ENCODE measurements at places on chromosomes 2 and 18.
A peak's percentile ranks its signal among the peaks of the same experiment; 100 is the strongest.

DNA sequence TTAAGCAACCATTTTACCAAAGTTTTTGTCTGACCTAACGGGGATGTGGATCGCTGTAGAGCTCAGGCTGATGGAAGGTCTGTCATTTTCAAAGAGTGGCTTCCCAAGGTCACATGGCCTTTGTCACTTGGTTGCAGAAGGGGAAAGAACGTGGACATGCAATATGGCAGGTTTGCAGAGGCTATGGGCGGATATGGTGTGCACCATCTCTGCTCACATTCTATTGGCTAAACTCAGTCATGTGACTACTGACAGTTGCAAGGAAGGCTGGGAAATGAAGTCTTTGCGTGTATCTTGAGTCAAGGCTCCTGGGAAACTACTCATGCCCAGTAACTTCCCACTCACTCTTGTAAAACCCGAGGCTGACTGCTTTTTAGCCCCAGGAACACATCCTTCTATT, 96.8 kb downstream of the ST6GAL2 start:
- no peak for DNase-seq

DNA sequence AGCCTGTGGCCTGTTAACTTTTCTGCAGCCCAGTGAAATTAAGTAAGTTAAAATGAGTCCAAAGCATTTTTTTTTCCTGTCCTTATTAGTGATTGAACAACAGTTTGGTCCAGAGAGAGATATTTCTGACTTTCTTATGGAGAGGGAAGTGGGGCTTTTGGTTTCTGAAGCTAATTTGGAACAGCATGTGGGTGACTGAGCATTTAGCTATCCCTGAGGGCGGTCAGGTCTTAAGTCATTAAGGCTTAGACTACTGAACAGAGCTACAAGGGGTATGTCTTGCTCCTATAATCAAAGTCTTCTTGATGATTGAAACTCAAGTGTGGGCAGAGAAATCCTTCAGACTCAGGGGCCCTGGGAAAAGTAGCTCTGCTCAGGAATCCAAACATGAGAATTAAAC, 14.0 kb downstream of the ARHGAP25 start:
- DNase-seq = no peak

DNA sequence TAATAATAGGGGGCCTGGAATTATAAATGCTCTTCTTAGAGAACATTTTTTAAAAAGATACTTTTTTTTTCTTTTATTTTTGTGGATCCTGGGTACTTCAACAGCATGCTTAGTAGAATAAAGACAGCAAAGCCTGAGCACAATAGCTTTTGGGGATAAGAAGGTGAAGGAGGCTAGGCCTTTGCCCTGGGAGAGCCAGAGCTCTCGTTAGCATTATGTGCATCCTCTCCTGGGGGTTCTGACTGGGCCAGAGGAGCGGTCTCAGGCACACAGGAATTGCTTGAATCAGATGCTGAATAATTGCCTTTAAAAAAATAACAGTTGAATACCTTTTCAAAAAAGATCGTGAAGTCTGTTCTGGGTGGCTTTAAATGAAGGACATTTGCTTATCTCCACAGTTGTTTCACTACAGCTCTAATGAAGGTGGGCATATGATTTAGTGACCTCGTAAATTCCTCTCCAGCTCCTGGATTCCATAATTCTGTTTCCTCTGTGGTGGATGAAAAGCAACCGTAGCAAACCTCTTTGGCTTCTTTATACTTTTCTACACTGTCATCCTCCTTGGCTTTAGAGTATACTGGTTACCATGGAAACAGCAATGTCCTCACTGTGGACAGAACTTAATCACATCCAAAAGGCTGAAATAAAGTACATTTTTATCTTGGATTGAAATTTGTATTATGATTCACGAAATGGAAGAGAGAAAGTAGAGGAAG, 133.8 kb downstream of the MAIP1 start:
- no peak for DNase-seq

DNA sequence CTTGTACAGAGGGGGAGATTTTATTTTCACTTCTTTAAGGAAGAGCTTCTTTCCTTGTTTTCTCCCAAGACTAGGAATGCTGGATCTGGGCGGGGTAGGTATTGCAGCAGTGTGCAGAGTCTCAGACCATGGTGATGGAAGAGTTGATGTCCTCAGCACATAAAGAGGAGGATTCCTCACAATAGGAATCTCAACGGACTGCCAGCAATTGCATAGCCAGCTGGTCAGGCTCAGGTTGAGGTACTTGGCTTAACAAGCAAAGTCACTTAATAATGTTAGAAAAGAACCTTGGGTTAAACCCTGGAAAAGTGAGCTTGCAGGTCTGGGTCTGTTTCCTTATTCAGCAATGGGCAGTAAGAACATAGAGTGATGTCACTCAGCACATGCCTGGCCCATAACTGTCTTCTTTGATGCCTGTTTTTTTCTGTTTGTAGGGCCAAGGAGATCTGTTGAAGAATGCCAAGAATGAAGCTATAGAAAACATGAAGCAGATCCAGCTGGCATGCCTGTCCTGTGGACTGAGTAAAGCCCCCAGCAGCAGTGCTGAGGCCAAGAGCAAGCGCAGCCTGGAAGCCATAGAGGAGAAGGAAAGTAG, 342.1 kb downstream of the PLCL1 start:
- DNase-seq = no peak

DNA sequence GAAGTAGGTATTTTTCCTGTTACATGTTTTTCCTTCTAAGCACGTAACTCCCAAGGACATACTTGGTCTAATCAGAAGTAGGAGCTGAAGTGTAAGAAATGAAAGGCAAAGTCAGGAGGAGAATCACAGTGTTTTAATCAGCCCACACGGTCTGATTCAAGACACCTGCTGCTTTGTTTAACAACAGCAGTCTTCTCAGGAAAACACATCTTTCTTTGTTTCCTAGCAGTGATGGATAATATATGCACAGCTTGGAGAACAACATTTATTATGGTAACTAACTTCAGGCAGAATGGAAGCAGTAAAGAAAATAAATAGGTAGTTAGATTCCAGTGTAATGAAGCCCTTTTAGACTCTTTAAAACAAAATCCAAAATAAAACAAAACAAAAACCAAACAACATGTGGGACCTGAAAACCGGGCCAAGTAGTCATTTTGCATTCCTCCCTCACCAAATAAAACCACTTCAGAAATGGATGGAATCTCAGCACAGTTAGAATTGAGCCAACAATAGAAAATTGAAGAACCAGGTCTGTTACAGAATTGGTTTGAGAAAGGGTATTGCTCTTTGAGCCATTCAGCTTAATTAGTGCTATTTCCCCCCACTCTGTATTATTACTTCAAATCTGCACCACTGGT, 61.1 kb upstream of the UGP2 start:
- no peak for DNase-seq

GRCh38 chr2:239212121-239212928, 188.5 kb downstream of the HDAC4 start:
- DNase-seq = no peak

DNA sequence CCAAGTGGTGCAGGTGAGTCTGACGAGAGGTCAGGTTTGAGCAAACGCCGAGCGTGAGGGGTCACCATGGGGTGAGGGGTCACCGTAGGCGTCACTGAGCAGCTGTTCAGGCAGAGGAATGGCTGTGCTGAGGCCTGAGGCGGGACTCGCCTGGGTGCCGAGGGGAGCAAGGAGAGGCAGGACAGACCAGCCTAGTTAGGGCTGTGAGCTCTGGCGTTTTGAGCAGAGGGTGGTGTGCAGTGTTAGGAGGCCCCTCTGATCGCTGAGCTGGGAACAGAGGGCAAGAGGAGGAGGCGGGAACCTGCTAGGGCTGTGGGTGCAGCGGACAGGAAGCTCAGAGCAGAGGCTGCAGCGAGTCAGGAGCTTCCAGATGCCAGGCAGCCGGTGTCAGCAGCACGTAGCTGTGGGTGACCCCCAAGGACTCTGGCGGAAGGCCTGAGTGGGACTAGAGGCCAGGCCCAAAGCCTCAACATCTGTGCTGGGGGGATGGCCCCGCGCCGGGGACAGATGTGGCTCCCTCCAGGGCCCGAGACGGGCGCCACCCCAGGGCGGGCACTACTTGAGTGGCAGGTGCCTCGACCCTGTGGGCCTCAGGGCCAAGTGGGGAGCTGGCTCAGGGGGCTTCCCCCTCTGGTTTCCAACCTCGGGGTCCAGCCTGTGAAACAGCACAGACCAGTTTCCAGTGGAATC, 55.7 kb downstream of the KCNG2 start:
- DNase-seq = no peak

GRCh38 chr18:74905247-74905646, 303.7 kb downstream of the PTGR3 start:
- peak; percentile 93 for DNase-seq

DNA sequence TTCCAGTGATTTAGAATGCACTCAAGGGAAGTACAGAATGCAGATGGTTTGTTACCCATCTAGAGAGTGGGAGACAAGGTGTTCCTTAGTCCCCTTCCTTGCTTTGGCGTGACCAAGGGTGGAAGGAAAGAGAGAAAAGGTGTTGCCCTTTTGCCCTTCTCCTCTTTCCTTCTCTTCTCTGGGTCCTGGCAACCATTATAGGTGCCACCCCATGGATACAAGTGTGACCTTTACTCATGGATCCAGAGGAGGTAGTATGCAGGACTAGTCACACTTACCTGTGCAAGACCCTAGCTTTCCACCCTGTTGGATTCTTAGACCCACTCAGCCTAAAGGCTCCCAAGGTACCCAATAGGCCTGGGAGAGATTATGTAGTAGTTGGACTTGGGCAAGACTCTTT, 11.6 kb upstream of the RBFA start:
- DNase-seq = no peak

DNA sequence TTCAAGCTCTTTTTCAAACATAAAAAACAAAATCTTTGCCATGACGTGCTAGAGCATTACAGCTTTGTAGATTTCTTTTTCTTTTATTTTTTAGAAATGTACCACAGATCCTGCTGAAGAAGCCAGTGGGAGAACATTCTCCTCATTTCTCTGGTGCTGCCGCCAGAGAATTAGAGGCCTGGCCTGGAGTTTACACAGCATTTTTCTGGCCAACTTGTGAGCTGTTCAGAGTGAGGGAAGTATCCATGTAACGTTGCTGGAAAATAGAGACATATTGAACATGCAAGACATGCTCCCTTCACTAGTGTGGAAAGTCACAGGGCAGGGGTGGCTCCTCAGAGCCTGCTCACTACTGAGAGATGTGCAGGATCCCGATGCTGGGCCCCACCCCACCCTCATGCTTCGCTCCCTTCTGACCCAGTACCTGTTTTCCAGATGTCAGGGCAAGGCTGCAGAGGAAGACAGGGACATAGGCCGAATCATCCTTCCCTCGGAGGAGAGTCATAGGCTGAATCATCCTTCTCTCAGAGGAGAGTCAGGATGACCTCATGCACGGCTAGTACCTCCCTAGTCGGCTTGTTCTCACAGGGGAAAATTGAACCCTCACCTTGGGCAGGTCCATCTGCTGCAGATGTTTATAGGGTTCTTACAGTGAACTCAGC, 298.5 kb downstream of the INSIG2 start:
- no peak for DNase-seq

DNA sequence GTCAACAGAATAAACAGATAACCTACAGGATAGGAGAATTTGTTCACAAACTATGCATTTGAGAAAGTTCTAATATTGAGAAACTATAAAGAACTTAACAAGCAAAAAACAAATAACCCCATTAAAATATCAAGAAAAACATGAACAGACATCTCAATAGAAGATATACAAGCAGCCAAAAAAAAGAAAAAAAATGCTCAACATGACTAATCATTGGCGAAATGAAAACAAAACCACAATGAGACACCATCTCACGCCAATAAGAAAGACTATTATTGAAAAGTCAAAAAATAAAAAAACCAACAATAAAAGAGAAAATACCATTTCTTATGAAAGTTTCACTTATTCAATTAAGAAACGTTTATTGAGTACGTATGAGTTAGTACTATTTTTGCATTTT, 800.5 kb downstream of the CBLN2 start:
- no peak for DNase-seq

- no peak for DNase-seq
These were observed 53.5 kb upstream of the RMDN2 start for GRCh38 chr2:37871456-37872191.

DNA sequence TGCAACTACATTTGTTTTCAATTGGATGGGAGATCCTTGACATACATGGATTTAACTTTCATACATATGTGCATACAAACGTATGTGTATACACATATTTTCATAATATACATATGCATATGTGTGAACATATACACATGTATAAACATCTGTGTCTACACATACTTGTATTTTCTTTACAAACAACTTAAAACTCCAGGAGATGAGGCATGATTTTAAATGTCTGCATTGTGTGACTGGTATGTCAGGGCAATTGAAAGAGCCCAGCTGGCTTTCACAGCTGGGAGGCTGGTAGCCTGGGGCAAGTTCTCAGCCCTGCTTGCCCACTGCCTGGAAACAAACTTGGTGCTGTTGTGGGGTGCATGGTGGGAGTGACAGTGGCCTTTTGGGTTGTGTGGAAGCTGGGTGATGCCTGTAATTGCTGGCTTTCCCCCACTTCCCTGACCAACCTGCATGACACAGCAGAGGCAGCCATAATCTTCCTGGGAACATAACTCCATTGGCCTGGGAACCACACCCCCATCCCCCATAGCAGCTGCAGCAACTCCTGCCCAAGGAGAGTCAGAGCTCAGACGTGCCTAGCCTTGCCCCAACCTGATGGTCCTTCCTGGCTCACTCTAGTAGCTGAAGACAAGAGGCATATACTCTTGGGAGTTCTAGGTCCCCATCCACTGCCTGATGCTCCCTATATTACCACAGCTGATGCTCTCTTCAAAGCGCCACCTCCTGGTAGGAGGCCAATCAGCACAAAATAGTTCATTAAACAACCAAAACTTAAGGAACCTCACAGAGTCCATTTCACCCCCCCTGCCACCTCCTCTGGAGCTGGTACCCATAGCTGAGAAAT, 158.3 kb downstream of the CERS6 start:
- DNase-seq = no peak

DNA sequence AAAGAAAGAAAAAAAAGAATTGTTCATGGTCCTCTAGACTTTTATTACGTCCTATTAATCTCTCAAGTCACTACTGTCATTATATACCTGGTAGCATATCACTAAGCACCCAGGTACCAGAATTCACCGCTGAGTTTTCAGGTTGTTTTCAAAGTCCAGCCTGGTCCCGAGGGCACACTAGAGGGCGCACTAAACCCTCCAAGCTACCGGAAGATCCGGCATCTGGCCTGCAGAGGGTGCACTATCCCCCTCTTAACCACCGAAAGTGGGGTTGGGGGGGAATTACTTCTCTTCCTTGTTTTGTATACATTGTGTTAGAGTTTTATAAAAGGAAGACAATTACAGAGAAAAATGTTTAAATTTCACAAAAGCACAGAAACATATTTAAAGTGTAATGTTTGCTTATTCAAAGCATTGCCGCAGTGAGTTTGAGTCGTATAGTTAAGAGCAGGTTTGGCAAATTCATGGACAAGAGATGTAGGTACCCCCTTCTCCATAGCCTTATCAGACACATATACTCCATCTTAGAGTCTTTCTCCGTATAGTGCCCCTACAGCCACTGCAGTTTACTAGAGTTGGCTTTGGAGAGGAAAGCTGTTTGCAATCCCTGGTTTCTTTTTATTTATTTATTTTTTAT, 19.2 kb downstream of the MOGAT1 start:
- DNase-seq = peak; percentile 67

GRCh38 chr2:113962692-113963480, 73.0 kb downstream of the ACTR3 start:
- no peak for DNase-seq

Data from thyroid gland (tissue), 4 donors.